ENCODE measurements at places on chromosomes 13 and 19.

DNA sequence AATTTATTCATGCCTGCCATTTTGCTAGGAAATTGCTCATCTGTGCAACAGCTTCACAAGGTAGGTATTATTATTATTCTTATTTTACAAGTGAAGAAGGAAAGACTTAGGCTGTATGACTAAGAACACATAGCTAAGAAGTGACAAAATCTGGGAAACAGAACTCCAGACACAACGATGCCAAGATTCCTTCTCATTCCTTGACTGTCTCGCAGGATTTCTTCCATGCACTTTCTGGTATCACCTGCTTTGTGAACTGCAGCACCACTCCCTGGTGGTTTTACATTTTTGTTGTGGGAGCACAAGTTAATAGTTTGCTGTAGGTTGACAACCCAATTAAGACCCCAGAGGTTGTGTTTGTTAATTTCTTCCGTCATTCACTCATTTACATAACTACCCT, 188.5 kb downstream of the LACC1 start:
- DNase-seq: no peak

GRCh38 chr13:43085545-43085944, 62.2 kb downstream of the DNAJC15 start:
- no peak for DNase-seq

DNA sequence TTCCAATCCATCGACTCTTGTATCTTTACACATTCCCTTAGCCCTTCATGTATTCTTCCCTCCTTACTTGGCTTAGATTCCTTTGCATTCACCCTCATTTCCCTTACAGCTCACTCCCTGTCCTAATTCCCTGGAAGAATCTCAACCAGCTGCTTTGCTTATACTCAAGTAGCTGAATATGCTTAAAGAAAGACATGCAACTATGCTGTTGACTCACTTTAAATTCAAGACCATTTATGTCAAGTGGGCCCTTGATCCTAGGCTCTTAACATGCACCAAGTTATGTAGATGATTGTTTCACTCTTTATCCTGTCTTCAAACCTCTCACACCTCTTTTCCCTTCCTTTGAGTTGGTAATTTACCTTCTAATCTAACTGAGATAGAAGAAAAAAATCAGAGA, 7.4 kb downstream of the CCDC122 start:
- DNase-seq: no peak

DNA sequence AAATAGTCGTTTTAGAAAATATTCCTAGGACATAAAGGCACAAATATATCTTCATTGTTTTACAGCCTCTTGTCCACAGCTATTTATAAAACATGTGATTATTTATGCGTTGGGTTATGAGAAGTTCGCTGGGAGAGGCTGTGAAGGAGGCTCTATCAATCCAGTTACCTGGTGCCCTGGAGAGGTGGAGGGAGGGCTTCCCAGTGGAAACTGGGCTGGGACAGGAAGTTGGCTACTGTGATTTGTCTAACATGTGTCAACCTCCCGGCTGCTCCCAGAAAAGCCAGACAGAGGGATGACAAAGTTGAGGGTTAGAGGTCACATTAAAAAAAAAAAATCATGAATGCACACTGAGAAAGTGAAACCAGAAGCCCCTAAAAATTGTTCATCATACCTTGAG, 346.5 kb downstream of the ZNF536 start:
- no peak for DNase-seq

DNA sequence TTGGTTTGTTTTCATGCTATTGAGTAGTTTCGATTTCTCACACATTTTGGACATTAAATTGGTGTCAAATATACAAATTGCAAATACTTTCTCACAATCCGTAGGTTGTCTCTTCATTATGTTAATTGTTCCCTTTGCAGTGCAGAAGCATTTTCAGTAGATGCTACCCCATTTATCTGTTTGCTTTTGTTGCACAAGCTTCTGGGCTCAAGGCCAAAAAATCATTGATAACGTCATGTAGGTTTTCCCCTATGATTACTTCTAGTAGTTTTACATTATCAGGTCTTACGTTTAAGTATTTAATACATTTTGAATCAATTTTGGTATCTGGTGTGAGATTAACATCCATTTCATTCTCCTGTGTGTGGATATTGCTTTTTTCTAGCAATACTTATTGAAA, 14.0 kb upstream of the ZNF347 start:
- no peak for DNase-seq

DNA sequence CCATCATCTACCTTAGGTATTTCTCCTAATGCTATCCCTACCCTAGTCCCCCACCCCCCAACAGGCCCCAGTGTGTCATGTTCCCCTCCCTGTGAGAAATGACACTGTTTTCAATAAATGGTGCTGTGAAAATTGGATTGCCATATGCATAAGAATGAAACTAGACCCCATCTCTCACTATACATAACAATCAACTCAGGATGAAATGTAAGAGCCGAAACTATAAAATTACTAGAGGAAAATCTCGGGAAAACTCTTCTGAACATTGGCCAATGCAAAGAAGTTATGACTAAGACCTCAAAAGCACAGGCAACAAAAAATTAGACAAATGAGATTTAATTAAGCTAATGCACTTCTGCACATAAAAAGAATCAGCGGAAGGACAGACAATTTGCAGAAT, 138.2 kb downstream of the SUCLA2 start:
- no peak for DNase-seq

- DNase-seq: no peak
Measured at GRCh38 chr13:73025217-73026012, 33.4 kb upstream of the KLF5 start.

- no peak for DNase-seq
Measured at GRCh38 chr13:110689041-110689440, 16.9 kb downstream of the CARS2 start.

- no peak for DNase-seq
Measured at GRCh38 chr19:1467490-1468273, 11.3 kb downstream of the C19orf25 start.

- DNase-seq: no peak
Measured at GRCh38 chr13:99418843-99419140, 82.5 kb upstream of the TM9SF2 start.

- DNase-seq: no peak
Measured at GRCh38 chr19:31594701-31595100, 245.5 kb upstream of the TSHZ3 start.

DNA sequence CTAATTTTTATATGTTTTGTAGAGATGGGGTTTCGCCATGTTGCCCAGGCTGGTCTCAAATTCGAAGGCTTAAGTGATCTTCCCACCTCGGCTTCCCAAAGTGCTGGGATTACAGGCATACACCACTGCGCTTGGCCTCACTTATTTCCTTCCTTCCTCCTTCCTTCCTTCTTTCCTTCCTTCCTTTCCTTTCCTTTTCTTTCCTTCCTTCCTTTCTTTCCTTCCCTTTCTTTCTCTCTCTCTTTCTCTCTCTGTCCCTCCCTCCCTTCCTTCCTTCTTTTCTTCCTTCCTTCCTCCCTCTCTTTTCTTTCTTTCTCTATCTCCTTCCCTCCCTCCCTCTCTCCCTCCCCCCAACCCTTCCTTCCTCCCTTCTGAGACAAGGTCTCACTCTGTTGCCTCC, 36.8 kb downstream of the TRPM4 start:
- DNase-seq: no peak

DNA sequence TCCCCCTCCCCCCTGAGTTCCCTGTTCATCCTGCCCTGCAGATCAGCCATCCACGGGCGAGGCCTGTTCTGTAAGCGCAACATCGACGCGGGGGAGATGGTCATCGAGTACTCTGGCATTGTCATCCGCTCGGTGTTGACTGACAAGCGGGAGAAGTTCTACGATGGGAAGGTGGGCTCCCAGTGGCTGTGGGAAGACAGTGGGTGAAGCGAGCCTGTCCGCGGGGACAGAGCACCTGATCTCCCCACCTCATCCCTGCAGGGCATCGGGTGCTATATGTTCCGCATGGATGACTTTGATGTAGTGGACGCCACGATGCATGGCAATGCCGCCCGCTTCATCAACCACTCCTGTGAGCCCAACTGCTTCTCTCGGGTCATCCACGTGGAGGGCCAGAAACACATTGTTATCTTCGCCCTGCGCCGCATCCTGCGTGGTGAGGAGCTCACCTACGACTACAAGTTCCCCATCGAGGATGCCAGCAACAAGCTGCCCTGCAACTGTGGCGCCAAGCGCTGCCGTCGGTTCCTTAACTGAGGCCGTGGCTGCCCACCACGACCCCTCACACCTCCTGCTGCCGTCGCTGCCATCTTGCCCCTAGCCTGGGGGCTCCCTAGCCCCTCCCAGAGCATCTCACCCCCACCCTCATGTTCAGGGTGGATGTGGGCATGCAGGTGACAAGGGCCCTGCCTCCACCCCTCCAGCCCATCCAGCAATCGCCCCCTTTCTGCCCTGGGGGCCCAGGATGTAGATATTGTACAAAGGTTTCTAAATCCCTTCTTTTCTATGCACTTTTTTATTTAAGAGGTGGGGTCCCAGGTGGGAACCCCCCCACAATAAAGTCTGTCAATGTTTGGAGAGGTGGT, 4.0 kb downstream of the IGFLR1 start:
- DNase-seq: no peak

DNA sequence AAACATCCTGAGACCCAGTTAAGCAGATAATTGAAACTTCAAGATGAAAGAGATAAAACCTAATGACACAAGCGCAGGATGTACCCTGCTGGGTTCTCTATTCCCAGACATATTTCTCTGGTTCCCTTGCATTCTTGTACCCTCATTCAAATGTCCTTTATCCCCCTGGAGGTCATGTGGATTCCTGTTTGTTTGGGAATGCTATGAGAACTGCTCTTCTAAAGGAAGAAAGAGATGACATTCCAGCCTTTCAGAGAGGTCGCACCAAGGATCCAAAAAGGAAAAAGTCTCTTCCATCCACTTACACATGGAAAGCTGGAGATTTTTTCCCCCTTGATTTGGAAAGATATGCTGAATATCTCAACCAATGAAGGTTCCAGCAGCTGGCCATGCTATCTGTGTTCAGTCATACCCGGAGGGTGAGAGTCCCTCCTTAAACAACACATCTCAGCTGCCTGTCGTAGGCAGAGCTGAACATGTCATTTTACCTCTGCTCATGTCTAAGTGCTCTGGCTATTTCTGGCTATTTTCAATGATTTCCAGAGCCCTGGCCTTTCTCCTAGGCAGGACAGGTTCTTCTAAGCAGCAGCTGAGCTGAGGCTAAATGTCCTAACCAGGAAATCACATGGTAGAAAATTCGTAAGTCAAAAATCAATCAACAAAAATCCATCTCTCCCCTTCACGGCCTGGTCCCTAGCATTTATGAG, 52.5 kb downstream of the C13orf42 start:
- no peak for DNase-seq

DNA sequence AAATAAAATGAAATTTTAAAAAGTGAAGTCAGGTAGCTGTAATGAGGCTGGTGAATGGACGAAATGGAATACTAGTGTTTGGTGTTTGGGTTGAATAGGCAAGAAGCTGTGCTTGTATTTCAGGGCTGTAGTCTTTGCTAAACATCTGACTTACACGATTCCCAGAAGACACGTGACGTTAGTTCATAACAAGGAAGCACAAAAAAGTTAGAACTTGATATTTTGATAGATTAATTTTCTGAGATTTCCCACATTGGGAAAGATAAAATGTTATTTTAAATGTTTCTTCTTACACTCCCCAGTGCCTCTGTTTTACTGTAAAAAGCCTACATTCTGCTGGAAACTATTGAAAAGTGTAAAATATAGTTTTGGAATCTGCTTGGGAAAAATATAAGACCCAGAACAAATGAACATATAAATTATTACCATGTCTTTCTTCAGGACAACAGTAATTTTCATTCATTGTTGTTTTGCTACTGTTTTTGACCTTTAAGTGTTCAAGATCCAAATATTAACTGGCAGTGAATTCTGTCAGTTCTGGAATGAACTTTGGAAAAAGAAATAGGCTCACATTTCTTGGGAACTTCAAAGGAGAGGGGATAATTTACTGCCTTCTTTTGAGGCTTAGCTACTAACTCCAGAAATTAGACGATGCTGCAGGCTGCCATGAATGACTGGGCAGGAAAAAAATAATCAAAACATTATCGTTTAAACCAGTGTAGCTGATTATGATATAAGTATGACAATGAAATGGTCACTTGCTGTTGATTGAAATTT, 241.3 kb downstream of the SLITRK6 start:
- DNase-seq: no peak

GRCh38 chr19:38952395-38953165, 21.8 kb downstream of the MRPS12 start:
- DNase-seq: peak; percentile 78

GRCh38 chr19:51766461-51766860, 5.5 kb downstream of the FPR2 start:
- DNase-seq: no peak

GRCh38 chr13:110062777-110063442, 244.0 kb downstream of the COL4A1 start:
- no peak for DNase-seq

- no peak for DNase-seq
Measured at GRCh38 chr13:21800837-21801616, 130.2 kb downstream of the FGF9 start.

DNA sequence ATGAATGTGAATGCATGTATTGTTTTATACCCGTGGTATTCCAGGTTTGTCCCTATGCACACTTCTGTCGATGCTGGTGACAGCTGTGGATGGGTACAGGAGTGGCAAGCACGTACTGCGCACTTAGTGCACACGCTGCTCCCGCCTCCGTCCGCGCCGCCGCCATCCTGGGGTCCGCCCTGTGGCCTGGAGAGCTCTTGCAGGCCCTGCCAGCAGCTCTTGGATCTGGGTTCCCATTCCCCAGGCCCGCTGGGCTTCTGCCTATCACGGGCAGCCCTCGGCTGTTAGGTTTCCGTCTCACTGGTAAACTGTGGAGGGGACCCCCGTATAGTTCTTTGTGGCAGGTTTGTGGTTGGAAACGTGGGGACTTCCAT, 4.0 kb downstream of the GNA11 start:
- no peak for DNase-seq

DNA sequence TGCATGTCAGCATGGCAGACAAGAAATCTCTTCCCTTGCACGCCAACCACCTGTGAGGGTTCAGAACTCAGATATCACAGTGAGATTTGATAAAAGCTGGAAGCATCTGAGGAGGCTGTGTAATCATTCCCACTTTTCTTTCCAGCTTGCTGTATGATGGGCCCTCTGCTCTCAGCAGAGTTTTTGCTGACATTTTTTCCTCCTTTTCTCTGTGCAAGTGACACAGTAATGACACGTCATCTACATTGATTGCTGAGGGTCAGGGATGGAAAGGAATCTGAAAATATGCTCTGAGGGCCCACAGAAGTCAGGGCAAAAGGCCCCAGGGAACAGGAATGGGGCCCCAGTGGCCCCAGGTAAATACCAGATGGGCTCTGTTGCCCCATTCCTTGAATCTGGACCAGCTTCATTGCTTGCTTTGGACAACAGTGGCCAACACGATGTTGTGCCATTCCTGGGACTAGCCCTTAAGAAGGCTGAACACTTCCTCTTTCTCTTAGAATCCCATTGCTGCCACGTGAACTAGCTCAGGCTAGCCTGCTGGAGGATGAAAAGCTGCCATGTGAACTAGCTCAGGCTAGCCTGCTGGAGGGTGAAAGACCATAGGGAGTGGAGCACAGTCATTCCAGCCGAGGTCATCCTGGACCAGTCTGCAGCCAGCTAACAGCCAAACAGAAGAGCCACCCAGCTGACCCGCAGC, 68.2 kb downstream of the CACNA1A start:
- no peak for DNase-seq
